ENCODE measurements at places on chromosomes 11 and 22. TPM values are rescaled to one million over a fixed set of nuclear protein-coding genes. Genes with fewer than 3 reads are reported as not detected.

TRIM6 gene
- 8.5 TPM for total RNA-seq

LRRC32 gene
- 0.05 TPM for total RNA-seq

LRRN4CL gene
- 0.02 TPM for total RNA-seq

TUBGCP6 gene
- 10.7 TPM for total RNA-seq

IGF2 gene
- 0.15 TPM for total RNA-seq

SYCE3 gene
- not detected for total RNA-seq

SPON1 gene
- 0.25 TPM for total RNA-seq

CBLIF gene
- total RNA-seq = not detected

OR8D4 gene
- total RNA-seq = not detected

TNNT3 gene
- not detected for total RNA-seq

GLYATL2 gene
- total RNA-seq = not detected
